ENCODE measurements at places on chromosomes 5 and 9.

- DNase-seq, result no peak
Observed at GRCh38 chr5:87103616-87104287, 163.9 kb upstream of the RASA1 start.

- DNase-seq, result no peak
Observed at GRCh38 chr5:59766427-59767210, 126.9 kb downstream of the PDE4D start.

- no peak for DNase-seq
Observed at GRCh38 chr9:136852664-136853595, 784 bp downstream of the MAMDC4 start.

DNA sequence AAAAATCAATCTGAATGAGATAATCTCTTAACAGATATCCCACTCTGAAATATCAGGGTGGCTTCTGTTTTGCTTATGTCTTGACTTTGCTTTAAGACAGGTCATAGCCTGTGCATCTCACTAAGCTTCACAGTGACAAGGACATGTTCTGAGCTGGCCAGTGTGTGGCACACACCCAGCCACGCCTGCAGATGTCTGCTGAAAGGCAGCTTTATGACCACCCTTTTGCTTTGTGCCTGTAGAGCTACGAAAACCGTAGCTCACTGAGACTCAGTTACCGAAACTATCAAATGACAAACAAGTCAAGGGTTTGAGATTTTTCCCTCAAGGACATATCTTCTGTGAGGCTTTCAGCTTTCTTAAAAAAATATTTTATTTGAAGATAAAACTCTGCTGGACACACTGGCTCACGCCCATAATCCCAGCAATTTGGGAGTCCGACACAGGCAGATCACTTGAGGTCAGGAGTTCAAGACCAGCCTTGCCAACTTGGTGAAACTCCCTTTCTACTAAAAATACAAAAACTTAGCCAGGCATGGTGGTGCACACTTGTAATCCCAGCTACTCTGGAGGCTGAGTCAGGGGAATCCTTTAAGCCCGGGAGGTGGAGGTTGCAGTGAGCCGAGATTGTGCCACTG, 233.2 kb downstream of the SPATA31A1 start:
- DNase-seq, result no peak

DNA sequence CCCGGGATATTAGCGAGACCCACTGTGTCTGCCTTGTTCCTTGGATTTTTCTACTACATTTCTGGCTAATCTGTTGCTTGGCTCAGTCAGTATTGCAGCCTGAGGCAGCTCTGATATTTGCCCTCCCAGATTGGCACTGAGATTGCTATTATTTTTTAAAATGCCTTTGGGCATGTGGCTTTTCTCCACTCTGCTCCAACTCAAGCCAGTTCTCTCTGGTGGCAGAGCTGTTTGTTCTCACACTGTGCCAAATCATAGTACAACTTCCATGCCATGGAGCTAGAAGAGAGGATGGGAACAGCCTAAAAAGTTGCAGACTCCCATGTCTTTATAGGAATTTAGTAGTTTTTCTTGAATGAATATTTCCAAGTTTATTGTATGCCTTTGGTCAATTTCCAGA, 155.9 kb upstream of the ATP10B start:
- no peak for DNase-seq

GRCh38 chr5:42992088-42992879, 47.8 kb downstream of the ANXA2R start:
- peak; percentile 66 for DNase-seq

DNA sequence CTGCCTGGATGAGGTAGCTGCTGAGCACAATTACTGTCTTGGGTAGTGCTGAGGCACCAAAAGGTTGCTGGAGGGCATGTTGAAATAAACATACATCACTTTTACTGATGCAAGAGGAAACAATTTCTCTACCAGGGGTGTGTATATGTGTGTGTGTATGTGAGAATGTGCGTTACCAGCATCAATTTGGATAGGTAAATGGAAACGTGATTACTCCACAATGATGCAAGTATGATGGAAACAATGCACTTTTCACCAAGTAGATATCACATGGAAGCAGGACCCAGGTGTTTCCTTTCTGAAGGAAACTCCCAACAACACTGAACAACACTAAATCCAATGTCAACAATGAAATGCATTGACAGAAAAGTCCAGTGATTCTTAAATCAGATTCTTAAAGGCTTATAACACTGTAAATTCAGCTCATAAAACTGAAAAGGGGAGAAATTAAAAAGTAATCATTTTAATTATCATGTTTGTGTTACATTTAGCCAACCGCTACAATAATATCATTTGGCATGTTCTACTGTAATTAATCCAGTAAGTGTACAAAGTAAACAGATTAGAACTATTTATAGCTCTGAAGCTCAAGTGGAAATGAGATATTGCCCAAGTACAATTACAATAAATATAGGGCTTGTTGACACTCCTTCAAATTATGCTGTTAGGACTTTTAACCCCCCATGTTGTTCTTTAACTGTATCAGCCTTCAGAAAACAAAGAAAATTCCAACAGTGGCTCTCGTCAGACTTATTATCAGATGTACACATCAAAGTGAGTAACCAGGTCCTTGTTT, 25.3 kb downstream of the YIPF5 start:
- no peak for DNase-seq

- DNase-seq, result no peak
Observed at GRCh38 chr5:59293700-59294099, 599.8 kb downstream of the PDE4D start.

DNA sequence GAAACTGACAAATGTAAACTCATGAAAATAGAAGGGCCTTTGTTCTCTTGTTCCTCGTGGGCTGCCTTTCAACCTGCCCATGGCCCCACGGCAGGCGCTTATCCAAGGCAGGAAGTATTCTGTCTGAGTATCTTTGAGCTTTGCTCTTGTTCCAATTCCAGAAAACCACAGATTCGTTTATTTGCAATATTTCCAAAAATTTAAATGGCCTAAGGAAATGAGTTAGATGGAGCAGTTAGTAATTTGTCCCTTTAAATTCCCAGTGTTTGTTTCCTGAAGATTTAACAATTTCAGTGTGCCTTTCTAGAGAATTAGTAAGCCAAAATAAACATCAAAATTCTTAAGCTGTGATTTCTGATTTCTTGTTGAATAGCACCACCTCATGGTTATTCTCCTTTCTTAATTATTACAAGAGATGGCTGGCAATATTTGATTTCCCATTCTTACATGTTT, 299.4 kb upstream of the RASA1 start:
- no peak for DNase-seq

DNA sequence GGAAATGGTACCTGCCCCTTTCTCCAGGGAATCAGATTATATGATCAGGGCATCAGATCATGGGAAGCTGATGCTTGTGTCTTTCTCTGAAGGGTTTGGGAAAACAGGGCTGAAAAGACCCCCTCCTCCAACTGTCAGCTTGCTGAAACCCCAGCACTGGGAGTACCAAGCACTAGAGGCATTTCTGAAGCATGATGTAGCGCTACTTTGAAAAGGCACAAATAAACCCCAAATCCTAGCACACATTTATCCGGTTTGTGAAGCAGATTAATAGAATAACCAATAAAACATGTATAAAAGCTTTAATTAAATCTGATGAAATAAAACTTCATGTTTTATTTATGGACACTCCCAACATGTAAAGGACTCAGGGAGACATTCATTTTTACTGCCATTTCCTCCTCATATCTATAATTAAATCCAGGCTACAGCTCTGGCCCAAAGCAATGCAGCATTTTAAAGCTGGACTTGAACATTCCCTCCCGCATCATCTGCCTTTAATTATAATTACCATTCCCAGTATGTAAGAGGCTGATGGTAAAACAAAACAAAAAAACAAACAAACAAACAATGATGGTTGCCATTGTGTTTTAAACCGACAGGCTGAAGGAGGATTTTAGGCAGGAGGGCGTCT, 298.2 kb upstream of the RFX3 start:
- no peak for DNase-seq

GRCh38 chr5:127011153-127011552, 19.2 kb downstream of the MARCHF3 start:
- DNase-seq, result no peak

DNA sequence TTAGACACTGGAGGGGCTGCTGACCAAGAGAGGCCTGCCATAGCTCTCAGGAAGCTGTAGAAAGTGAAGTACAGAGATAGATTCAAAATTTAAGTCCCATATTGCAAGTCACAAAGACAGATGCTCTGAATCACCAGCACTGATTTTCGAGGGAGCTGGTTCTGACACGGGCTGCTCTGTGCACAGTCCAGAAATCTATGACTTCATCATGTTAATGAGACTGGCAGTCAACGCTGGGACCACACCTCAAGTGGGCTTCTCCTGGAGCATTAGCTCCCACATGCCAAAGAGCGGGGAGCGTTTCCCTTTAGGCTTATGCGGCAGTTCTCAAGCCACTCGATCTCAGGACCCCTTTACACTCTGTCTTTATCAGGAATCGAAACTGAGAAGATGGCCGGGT, 34.2 kb upstream of the FAT2 start:
- DNase-seq, result no peak

GRCh38 chr5:173762930-173763329, 125.2 kb upstream of the CPEB4 start:
- DNase-seq, result no peak

DNA sequence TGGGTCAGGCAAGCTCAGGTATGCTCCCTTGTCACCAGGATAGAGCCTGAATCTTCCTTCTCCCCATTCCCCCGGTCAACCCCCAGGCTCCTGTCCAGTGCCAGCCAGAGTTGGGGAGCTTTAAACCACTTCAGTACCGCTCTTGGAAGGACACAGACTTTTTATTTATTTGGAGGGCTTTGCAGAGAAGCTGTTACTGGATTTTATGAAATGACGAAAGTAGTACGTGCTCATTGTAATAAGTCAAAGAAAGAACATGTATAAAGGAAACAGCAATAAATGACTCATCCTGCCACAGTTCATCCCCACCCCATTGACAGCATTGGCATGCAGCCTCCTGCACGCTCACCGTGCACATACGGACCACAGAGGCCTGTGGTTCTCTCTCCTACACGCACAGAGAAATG, 230.3 kb downstream of the AUH start:
- DNase-seq, result no peak

DNA sequence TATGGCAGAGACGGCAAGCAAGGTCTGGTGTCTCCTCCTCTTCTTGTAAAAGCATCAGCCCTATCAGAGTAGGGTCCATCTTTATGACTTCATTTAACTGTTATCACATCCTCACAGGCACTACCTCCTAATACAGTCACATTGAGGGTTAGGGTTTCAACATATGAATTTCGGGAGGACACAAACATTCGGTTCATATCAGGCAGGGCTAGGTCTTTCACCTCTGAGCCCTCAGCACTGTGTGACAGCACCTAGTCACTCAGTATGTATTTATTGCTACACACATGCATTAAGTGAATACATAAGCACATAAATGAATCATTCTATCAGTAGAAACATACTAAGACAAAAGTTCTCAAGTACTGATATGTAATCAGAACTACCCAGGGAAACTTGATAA, 9.4 kb upstream of the BTF3 start:
- DNase-seq, result no peak

DNA sequence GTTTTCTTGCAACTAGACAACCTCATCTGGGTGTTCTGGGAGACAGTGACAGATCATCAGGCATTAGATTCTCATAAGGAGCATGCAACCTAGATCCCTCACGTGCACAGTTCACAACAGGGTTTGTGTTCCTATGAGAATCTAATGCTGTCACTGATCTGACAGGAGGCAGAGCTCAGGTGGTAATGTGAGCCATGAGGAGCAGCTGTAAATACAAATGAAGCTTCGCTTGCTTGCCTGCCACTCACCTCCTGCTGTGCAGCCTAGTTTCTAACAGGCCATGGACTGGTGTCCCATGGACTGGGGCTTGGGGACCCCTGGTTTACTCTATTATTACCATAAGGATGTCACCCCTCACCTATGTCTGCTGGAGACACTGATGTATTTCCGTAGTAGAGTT, 166.8 kb downstream of the PSAT1 start:
- no peak for DNase-seq

DNA sequence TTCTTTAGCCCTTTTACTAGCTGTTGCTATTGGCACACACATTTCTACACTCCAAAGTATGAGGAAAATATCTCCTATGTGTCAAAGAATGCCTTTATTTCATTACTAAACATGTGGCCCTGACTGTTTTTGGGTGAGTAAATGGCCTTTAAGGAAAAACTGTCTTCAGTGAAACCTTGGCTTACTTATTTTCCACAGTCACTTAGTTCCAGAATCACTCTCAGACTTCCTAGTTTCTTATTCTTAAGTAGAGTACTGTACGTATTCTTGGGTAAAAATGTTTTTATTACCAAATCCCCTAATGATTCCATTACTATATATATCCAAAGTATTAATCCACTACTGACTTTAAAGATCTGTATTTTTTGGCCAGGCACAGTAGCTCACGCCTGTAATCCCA, 27.5 kb downstream of the ERP44 start:
- no peak for DNase-seq

GRCh38 chr9:121667214-121667613, 15.8 kb downstream of the DAB2IP start:
- no peak for DNase-seq

- no peak for DNase-seq
Observed at GRCh38 chr5:14035859-14036503, 91.5 kb upstream of the DNAH5 start.

DNA sequence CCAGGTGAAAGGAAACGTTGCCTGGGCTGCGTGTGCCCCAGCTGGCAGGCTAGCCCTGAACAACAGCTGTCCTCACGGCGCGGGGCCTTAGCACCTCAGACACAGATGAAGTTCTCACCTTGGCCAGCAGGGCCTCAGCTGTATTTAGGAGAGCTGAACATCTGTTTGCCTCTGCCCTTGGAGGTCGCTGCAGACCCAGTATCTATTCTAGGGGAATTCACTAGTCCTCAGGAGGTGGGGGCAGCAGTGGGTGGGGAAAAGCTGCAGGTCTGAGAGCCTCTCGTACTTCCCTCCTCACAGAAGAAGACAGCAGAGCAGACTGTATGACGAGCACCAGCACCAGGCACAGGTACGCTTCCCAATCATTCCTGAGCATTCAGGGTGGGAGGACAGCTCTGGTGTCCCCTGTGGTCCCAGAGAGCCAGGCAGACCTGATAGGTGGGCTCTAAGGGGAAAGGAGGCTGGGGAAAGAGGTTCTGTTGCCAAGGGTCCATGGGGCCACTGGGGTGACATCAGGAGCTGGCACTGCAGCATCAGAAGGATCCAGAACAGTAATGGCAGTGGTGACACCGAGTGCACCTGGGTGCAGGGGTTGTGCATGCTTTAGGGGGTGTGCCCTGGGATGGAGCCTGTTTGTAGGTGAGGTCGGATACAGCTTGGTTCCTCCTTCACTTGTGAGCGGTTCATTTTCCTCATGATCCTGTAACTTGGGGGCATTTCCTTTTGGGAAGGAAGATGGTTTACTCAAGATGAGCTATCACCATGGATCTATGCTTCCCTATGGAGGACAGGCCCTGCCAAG, 13.8 kb downstream of the CD74 start:
- no peak for DNase-seq

DNA sequence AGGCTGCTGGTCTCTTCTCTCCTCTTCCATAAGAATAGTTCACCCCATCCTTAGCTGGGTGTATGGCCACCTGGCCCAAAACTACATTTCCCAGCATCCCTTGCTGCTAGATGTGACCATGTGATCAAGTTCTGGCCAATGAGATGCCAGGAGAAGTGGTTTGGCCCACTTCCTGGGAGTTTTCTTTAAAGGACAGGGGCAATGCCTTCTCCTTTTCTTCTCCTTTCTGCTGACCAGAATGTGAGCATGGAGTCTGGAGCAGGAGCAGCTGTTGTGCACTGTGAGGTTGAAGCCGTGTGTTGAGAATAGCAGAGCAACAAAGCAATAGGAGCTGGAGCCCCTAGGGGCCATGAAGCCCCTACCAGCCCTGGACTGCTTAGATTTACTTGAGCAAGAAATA, 36.8 kb downstream of the C9orf50 start:
- peak; percentile 79 for DNase-seq

GRCh38 chr9:96209407-96210271, 92.3 kb downstream of the HSD17B3 start:
- no peak for DNase-seq

Measured in T-helper 1 cell (primary cell).